ENCODE measurements at places on chromosomes 3 and 15.

GRCh38 chr3:148528024-148528423 lies 169.7 kb upstream of the AGTR1 start:
- no peak for DNase-seq

DNA sequence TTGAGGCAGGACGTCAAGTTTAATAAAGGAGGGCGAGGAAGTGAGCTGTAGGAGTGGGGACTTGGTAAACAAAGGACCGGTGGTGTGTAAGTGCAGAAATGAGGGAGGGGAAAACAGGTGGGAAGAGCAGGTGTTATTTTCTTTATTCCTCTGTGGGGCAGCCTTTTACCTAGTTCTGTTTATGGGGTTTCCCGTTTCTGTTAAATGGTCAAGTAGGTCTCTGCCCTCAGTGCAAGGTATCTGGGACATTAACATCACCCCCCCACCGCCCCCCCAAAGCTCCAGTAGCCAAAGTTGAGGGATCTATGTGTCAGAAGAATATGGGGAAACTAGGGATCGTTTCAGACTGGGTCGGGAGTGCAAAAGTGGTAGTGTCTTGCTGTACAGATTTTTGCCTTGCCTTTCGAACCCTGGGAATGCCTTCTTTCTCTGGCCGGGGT lies 893 bp downstream of the MGA start:
- DNase-seq = no peak

- DNase-seq = no peak
Measured at GRCh38 chr3:119700269-119700919, 2.4 kb upstream of the CFAP91 start.

- DNase-seq = no peak
Measured at GRCh38 chr15:60889006-60889405, 340.1 kb downstream of the RORA start.

DNA sequence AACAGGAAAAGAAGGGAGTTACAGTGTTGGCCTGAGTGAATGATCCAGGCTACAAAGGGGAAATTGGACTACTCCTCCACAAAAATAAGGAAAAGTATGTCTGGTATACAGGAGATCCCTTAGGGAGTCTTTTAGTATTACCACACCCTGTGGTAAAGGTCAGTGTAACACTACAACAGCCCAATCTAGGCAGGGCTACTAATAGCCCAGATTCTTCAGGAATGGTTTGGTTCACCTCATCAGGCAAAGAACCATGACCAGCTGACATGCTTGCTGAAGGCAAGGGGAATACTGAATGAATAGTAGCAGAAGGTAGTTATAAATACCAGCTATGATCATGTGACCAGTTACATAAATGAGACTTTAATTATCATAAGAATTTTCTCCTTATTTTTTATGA lies 372.6 kb upstream of the ATP11B start:
- no peak for DNase-seq

DNA sequence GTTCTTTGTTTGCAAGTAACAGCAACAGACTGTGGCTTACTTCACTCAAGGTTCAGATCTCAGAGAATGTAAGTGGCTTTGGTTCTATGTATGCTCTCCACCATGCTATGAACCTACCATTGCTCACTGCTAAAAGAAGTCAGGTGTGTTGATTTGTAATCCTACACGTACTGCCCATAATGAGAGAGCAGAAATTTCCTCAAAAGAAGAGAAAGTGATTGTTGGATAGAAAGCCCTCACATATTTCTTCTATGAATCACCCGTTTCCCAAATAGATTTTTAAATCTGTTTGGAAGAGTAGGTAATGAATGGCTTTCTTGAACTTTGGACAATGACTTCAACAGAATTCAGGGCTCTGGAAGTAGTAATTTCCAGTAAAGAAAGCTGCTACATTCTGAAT lies 565.4 kb downstream of the ROBO2 start:
- no peak for DNase-seq

GRCh38 chr15:83753872-83754493 lies 100.1 kb downstream of the ADAMTSL3 start:
- DNase-seq = no peak

GRCh38 chr3:49966233-49966942 lies 26.4 kb downstream of the RBM6 start:
- no peak for DNase-seq

- no peak for DNase-seq
Measured at GRCh38 chr3:128515967-128516366, 23.0 kb upstream of the GATA2 start.

DNA sequence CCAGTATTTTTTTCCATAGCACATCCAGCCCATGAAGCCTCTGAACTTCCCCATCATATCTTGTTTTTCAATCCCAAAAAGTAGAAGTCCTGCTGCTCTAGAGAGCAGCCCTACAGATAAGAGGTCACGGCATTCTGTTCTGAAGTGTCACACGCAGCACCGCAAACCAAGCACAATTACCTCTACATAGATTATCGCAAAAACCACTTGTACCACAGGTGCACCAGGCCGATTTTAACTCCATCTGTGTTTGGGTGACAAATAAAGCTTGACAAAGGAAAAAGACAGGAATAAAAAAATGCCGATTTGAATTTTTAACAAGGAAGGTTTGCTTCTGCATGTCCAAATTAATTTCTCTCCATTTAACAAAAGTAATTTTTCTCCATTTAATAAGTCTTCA lies 113.7 kb downstream of the MYO5A start:
- DNase-seq = no peak

DNA sequence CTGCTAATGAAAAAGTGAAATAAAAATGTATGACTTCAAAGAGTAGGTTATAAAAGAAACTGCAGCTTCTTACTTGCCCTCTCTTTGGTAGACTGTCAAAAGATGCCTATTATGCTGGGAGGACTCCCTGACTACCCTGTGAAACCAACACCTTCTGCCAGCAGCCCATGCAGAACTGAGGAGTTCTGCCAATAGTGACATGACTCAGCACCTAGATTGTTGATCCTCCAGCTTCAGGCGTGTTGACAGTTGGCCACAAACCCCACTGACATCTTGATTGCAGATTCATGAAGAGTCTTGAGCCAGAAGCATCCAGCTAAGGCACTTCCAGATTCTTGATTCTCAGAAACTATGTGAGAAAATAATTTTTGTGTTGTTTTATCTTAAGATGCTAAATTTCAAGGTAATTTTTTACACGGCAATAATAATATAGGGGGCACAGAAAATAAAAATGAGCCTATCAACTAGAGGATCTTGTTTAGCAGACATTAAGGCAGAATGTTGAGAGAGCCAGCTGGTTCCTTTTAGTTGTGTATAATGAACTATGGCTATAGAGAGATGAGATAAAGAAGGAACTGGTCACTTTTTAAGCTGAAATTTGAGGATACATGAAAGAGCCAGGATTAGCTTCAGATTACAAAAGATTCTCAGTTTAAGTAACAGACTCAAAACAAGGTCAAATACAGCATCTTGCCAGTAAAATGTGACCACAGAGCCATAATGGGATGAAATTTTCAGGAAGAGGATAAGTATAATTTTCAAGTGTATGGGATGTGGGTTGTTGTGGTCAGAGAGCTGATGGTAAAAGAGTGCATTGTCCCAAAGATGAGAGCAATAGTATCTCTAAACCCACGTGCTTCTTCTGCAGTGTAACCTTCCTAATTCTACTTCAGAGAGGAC lies 588.7 kb upstream of the CBLB start:
- peak; percentile 69 for DNase-seq

DNA sequence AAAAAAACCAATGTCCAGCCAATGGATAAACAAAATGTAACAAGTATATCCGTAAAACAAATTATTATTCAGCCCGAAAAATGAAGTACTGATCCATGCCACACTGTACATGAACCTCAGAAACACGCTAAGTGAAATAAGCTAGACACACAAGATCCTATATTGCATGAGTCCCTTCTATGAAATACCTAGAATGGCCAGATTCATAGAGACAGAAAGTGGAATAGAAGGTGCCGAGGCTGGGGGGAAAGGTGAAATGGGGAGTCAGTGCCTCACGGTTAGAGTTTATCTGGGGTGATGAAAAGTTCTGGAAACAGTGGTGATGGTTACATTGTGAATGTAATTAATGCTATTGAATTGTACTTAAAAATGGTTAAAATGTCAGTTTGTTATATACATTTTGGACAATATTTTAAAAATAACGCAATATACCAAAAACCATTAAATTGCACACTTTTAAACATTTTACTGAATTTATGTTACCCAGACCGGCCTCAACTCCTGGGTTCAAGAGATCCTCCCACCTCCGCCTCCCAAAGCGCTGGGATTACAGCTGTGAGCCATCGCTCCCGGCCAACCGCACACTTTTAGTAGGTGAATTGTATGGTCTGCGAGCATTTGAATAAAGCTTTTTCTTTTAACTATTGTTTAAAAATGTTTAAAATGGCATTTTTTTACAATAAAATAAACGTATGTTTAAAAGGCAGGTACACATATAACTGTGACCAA lies 2.1 kb downstream of the RNF168 start:
- DNase-seq = no peak

- DNase-seq = no peak
Measured at GRCh38 chr3:40901298-40901697, 298.0 kb upstream of the CTNNB1 start.

GRCh38 chr3:125480656-125481374 lies 39.2 kb downstream of the SNX4 start:
- DNase-seq = no peak

DNA sequence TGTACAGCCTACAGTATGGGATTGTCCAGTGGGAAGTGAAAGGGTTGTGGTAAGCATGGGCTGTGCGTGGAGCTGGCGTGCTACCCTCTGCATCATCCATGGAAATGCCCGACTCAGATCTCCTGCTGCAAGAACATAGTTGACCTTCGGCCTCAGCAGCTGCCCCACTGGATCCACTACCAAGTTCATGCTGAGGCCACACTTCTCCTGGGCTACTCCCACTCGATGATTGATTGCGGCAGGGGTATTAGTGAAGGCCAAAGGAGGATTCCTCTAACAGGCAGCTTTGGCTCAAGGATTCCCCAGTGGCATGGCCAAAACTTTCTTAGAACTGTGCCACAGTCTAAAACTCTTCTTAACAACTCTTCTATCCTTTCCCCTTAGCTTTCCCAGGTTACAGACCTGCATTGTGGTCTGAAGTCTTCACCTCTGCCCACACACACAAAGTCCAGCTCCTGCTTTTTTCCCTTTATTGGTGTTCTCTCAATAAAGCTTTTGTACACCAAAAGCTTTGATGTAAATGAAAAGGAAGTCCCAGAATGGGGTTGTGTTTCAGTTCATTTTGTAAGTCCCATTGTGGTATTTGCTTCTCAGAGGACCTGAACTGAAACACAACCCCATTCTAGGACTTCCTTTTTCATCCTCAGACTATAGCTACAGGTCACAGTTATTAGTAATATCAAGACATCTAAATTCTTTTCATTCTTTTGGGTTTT lies 4.9 kb upstream of the TBC1D5 start:
- no peak for DNase-seq

DNA sequence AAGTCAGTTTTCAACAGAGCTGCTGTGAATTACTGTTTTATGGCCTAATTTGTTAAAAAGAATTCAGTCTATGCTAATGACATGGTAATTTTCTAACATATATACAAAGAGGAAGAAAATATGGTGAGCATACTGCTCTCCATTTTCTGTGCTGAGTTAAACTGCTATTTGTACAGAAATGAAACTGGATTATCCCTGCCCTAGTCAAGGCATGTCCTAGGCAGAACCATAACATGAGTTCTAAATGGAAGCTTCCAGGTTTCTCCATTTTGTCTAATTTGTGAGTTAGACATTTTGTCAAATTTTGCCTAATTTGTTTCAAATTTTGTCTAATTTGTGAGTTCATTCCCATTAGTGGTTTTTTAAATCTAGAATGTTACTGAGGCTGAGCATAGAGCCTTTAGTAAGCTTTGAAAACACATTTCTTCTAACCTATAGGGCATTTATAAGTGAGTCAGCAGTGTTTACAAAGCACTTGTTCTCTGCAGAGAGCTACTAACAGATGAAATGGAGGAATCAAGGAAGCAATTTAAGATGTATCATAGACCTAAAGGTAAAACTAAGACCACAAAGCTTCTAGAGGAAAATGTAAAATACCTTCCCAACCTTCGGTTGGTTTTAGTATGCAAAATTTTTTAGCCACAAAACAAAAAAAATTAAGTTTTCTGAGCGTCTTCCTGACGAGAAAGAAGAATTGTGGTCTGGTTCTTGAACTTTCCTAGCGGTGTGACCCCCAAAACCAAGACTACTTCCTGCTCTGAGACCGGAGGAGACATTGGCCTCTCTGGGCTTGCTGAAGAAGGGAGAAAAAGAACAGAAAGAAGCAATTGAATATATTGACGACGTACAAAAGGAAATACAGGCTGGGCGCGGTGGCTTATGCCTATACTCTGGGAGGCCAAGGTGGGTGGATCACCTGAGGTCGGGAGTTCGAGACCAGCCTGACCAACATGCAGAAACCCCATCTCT lies 9.8 kb downstream of the P2RY14 start:
- DNase-seq = no peak

Measured in foreskin melanocyte (primary cell).